ENCODE measurements at places on chromosomes 1 and 21.

DNA sequence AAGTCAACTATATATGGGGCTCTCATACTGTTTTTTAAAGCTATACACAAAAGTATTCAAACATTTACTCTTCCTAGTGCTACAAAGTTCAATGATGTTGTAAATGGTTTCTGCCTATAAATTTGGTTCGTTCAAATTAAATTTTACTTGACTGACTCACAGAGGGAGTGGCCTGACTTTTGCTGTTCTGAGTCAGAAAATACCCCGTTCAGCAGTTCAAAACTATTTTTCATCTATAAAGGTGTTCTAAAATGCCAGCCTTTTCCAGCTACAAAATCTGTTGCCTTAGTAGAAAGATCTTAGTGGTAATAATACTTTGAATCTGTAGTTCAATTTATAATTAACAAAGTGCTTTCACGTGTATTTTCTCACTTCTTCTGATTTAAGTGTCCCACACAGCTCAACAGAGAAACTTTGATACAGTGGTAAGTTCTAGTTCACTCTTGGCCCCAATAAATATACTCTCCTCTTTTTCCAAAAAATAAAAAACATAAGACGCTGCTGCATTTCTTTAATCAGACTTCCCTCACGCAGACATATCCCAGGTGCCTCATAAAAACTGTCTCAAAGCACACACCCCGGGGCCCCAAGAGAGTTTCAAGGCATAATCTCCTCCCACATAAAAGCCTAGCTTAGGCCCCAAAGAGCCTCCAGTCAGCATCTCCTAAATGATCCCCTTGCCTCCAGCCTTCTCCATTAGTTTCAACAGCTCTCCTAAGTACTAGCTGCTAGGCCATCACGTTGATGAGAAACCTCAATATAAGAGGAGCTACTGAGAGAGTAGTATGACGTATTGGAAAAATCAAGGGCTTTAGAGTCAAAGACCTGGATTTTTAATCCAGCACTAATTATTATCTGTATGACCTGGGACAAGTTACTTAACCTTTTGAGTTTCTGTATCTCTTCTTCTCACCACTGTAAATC, 3.2 kb downstream of the PTP4A2 start:
- DNase-seq = peak; percentile 50

DNA sequence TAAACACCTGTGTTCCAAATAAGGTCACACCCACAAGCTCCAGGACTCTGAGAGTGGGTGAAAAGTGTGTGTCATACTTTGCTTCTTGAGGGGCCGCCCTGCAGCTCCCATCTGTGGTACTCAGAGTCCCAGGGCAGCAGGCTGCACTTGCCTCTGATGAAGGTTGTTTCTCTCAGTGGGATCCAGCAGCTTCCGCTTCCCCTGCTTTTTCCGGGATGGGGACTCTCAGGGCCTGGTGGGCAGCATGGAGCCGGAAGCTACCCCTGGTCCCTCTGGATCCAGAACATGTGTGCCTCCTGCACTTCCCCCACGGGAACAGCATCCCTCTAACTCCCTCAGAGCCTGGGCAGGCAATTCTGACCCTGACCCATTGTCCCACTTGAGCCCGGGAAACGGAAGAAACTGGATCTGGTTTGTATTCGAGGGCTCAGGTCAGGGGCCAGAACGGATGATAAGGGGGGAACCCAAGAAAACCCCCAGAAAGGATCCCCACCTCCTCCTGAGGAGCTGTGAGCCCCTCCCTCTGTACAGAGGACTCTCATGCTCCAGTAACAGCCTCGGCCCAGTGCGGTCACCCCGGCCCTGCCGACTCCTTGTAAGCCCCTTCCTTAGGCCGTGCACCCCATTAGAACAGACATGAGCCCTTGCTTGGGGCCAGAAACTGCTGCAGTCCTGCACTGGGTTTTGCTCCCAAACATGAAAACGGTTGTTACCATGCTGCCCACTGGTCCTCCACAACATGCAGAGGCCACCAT, 189.5 kb upstream of the C1orf174 start:
- DNase-seq = no peak

GRCh38 chr1:24551960-24552571, 3.8 kb upstream of the NCMAP start:
- DNase-seq = peak; percentile 10

DNA sequence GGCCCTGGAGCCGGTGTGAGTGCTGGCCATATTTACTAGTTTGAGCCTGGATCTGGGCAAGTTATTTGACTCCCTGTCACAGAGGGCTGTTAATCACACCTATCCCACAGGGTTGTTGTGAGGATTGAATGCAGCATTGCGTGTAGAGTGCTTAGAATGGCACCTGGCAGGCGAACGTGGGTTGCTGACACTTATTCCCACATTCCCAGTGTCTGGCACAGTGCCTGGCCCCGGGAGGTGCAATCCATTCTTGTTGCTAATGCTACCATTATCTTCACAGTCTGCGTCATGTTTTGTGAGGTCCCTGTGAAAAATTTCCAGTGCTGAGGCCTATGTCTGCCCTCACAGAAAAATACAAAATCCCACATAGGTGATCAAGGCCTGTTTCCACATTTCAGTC, 66.1 kb downstream of the CD2 start:
- DNase-seq = peak; percentile 95

- DNase-seq = no peak
Measured at GRCh38 chr1:152071123-152071522, 17.7 kb downstream of the TCHHL1 start.

DNA sequence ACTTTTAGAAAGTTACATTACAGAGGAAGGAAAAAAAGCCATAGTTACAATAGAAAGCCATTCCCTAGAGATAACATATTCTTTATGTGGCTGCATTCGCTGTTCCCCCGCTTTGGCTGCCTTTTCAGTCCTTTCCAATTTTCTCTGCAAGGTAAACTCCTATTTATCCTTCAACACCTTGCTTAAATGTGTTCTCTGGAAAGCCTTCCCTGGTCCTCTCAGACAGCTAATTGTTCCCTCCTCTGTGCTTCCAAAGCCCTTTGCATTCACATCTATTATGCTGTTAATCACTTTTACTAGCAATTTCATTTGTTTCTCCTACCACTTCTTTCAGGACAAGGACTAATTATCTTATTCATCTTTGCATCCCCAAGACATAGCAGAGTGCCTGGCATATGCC, 1.6 kb downstream of the PHC2 start:
- no peak for DNase-seq

DNA sequence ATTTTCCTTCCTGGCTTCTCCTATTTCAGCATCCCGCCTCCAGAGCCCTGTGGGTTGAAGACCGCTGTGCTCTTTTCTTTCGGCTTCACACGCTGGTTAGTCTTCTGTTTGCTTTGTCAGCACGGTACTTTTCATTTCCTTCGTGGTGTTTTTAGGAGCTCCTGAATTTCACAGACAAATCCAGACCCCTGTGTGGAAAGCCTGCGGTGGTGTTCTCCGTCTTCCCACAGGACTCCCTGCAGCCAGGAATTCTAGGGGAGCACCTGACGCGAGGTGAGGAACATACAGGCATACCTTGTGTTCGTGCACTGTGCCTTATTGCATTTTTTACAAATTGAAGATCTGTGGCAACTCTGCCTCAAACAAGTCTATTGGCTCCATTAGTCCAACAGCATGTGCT, 210.2 kb upstream of the MAP1LC3C start:
- no peak for DNase-seq

- peak; percentile 38 for DNase-seq
Measured at GRCh38 chr1:214843281-214843680, 239.3 kb upstream of the KCNK2 start.

DNA sequence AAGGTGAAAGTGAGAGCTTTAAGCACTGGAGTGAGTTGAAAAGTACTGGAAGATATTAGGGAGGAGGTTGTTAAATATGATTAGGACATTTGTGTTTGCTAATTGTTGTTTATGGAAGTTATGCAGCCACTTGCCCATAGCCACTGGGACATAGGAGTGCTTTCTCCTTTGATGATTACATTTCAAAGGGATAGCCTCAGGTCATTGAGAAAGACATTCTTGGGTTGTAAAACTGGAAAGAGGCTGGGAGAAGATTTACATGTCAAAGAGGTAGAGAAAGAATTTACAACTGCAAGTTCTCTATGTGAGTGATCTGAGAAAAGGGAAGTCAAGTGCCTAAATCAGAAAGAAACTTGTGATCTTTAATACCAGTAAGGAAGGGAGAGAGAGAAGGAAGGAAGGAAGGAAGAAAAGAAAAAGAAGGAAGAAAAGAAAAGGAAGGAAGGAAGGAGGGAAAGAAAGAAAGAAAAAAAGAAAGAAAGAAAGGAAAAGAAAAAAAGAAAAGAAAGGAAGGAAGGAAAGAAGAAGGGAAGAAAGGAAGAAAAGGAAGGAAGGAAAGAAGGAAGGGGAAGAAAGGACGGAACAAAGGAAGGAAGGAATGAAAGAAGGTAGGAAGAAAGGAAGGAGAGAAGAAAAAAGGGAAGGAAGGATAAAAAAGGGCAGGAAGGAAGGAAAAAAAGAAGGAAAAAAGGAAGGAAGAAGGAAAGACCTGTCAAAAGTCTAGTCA, 284.6 kb upstream of the DPYD start:
- no peak for DNase-seq

DNA sequence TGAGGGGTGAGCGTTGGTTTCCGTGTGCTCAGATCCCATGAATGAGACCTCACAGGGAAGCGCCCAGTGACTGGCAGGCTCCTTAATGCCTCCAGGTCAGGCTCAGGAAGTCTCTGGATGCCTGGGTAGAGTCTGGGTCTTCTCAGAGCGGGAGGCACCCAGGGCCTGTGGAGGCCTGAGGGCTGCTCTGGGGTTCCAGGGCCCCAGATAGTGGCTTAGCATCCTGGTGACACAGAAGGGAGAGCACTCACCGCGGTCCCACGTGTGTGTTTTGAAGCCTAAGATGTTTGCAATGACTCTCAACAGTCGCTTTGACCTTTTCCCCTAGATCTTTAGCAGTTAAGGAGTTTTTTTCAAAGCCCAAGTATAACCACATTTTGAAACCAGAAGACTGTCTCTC, 25.0 kb downstream of the PRMT2 start:
- no peak for DNase-seq

Data from fibroblast of skin of abdomen (primary cell).